ENCODE measurements at places on chromosomes 3 and 15.

DNA sequence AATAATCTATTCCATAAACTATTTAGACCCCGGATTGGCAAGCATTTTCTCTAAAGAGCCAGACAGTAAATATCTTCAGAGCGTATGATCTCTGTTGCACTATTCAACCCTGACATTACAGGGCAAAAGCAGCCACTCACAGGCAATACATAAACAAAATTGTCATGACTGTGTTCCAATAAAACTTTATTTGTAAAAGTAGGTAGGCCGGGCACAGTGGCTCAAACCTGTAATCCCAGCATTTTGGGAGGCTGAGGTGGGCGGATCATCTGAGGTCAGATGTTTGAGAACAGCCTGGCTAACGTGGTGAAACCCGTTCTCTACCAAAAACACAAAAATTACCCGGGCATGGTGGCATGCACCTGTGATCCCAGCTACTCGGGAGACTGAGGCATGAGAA lies 66.5 kb downstream of the ADAMTS9 start:
- DNase-seq, result no peak

- DNase-seq, result peak; percentile 38
Observed at GRCh38 chr15:73941871-73942635, 15.8 kb downstream of the LOXL1 start.

GRCh38 chr3:81908561-81908960 lies 147.1 kb upstream of the GBE1 start:
- DNase-seq, result no peak

- DNase-seq, result no peak
Observed at GRCh38 chr3:156093964-156094363, 26.4 kb upstream of the KCNAB1 start.

- DNase-seq, result no peak
Observed at GRCh38 chr15:39944726-39945125, 10.8 kb downstream of the EIF2AK4 start.

- no peak for DNase-seq
Observed at GRCh38 chr15:72785432-72785831, 1.9 kb upstream of the ADPGK start.

GRCh38 chr3:40925231-40925630 lies 274.1 kb upstream of the CTNNB1 start:
- DNase-seq, result no peak

- DNase-seq, result no peak
Observed at GRCh38 chr3:193711964-193712598, 119.1 kb downstream of the OPA1 start.

DNA sequence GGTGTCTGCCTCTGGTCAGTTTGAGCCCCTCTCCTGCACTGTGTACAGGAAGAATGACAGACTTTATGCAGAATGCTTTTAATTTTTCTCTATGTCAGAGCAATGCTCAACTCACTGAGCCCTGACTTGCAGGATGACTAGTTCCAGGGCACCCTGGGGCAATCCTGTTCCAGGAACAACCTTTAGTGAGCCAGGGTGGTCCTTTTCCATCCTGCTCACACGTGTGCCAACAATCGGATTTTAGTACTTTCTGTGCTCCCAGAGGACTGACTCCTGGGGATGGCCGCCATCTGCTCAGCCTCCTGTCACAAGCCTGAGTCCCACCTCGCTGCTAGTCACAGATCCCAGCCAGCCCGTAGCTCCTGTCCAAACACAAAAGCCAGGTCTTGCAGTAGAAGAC lies 48.2 kb upstream of the ALDH1A3 start:
- no peak for DNase-seq

DNA sequence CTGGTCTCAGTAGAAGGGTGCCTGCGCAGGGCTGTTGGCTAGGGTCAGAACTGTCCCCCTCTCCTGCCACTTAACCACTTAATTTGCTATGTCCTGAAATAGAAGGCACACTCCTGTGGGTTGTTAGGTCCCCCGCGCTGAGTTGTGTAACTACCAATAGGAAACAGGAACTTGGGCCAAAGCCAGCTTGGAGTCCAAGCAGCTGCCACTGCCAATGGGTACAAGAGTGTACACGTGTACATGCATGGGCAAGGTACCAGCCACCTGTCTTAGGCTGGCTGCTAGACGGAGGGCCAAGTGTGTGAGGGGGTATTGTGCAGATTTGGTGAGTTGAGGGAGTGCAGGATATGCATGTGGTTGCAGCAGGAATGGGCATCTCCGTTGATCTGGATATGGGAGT lies 29.7 kb upstream of the POLG start:
- DNase-seq, result no peak

DNA sequence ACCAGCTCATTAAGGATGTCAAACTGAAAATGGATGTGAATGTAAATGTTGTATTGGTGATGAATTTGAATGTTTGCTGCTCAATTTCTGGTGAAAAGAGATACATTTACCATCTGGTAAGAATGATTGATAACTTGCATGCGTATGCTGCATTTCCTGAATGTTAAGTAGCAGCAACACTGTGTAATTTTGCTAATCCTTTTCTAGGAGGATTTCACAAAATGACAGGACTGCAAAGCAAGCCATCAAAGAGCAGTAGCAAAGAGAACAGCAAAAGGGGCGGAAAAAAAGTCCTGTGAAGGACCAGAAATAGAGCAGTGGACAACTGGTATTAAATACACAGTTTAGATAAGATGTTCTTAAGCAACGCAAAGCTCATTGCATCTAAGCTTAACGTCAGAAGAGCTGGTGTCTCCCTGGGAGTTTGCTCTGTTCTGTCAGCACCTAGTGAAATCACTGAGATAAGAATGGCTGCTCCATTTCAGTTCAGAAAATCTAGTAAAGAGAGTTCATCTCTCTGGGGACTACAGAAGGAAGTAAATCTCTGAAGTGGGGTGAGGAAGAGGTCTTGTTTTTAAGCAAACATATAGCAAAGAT lies 23.5 kb upstream of the PAQR5 start:
- DNase-seq, result no peak

DNA sequence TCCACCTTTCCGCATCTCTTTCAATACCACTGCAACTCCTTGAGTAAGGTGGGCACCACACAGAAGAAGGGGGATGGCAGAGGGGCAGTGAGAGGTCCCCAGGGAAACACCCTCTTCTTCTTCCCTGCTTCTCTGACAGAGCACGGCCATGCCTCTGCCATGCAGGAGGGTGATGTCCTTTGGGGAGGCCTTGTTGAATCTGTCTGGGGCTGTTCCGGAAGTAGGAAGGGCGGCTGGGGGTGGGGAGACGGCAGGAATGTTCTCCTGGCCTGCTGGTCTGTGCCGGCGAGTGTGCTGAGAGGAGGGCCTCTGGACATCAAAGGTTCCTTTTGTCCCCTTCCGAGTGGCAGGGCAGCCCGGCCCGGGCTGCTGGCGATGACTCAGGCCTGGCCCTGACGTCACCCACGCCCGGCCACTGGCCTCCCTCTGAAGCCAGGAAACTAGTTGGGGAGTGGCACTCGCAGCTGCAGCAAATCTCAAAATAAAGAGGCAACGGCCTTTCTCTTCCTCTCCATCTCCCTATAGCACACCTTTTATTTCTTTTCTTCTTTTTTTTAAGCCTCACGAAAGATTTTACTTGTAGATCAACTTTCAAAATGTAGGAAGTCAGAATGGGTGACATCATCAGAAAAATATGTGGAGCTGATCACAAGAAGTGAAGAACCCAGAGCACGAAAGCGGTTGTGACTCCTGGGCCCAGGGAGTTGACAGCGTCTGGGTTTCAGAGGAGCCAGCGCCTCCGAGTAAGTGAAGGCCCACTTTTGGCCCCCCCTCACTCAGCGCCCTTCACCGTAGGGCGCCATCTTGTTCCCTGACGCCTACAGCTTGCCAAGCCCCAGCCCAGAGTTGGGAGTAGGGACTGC lies at the start of gene ZBTB38:
ZBTB38 (plus strand) TSS at position 443 of the 863 bp plus-strand sequence. CDS start 73,885 bp downstream, outside the sequence.
- peak; percentile 19 for DNase-seq

GRCh38 chr15:70192490-70192889 lies 94.8 kb upstream of the TLE3 start:
- DNase-seq, result no peak

- DNase-seq, result no peak
Observed at GRCh38 chr3:173275740-173276139, 121.8 kb upstream of the NLGN1 start.

- no peak for DNase-seq
Observed at GRCh38 chr15:40087991-40088928, 20.4 kb downstream of the BMF start.
